ENCODE measurements at places on chromosomes 13 and 19. TPM values are rescaled to one million over a fixed set of nuclear protein-coding genes. Genes with fewer than 3 reads are reported as not detected.

HSH2D gene
- total RNA-seq: 0.26 TPM

TMC4 gene
- 23.2 TPM for total RNA-seq

DCT gene
- not detected for total RNA-seq

MED16 gene
- total RNA-seq: 12.1 TPM

ANGPTL8 gene
- total RNA-seq: not detected

UNC13A gene
- total RNA-seq: not detected

FGF22 gene
- not detected for total RNA-seq

MCEMP1 gene
- total RNA-seq: not detected

LGALS4 gene
- total RNA-seq: 0.64 TPM

DAND5 gene
- not detected for total RNA-seq

TNFSF13B gene
- total RNA-seq: 0.79 TPM

SIRT2 gene
- total RNA-seq: 44.7 TPM

THSD8 gene
- not detected for total RNA-seq

KLK11 gene
- 52.0 TPM for total RNA-seq

KLF12 gene
- total RNA-seq: 2.2 TPM

ZNF492 gene
- total RNA-seq: 0.13 TPM

ZNF585A gene
- 8.4 TPM for total RNA-seq

TEX101 gene
- not detected for total RNA-seq

TMEM161A gene
- 28.7 TPM for total RNA-seq

CBY2 gene
- not detected for total RNA-seq

GIPC1 gene
- total RNA-seq: 327 TPM

IZUMO2 gene
- not detected for total RNA-seq

C19orf81 gene
- total RNA-seq: not detected

ZNF177 gene
- total RNA-seq: 1.2 TPM

Data from bronchial epithelial cell (primary cell).